ENCODE measurements at places on chromosomes 2 and 18.

DNA sequence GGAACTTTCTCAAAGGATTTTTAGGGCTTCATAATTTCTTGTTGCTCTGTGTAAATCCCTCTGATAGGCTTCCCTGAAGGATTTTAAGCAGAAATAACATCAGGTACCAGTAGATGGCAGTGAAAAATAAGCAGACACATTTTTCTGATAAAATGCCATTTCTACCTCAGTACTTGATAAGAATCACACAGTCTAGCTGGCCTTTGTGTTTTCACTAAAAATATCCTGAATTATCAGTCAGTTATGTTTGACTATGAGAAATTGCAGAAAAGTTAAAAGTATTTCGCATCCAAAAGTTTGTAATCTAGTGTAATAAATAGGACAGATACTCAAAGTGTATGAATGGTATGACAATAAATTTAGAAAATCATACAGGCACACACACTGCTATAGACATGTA, 68.7 kb downstream of the DNAJC10 start:
- DNase-seq: no peak

DNA sequence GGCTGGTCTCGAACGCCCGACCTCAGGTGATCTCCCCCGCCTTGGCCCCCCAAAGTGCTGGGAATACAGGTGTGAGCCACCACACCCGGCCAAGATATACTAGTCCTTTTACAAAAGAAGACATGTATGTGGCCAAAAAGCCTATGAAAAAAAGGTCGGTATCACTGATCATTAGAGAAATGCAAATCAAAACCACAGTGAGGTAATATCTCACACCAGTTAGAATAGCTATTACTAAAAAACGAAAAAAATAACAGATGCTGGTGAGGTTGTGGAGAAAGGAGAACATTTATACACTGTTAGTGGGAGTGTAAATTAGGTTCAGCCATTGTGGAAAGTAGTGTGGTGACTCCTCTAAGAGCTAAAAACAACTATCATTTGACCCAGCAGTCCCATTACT, 26.4 kb downstream of the KLHL23 start:
- DNase-seq: no peak

- no peak for DNase-seq
Observed at GRCh38 chr18:4017480-4017879, 437.6 kb downstream of the DLGAP1 start.

DNA sequence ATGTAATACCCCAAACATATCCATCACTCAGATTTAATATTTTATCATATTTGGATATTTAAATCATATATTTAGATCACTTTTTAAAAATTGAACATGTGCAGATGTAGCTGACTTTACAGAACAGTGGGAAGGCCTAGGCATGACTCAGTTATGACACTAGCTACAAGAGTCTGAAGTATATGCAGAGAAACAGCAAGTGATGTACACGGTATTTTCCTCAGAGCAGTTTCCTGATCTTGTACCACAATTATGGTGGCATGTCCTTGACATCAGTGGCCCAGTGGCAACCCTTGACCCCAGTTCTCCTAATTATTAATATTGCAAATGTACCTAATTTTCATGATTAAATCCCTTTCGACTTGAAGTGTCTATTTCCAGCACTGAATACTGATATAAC, 28.2 kb downstream of the CDKL4 start:
- DNase-seq: no peak

DNA sequence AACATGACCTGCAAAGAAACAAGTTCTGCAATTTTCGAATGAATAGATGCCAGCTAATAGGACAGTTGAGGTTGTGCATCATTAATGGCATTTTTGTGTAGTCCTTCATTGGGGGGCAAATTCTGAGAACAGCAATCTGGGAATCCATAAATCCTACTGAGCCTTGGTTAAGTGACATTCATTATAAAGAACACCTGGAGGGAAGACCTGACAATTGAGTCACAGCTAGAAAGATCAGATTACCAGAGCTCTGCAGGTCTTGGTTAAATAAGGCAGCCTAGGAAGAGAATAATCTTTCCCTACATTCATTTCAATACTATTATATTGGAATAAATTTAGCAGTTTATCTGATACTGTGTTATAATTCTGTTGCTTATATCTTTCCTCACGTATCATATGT, 14.3 kb downstream of the KCNH7 start:
- DNase-seq: no peak
